ENCODE measurements at places on chromosomes 7 and 10. TPM values are rescaled to one million over a fixed set of nuclear protein-coding genes. Genes with fewer than 3 reads are reported as not detected.
A peak's percentile ranks its signal among the peaks of the same experiment; 100 is the strongest.

DDC gene
- not detected for total RNA-seq

DMBT1 gene
- total RNA-seq = 0.42 TPM

DNA sequence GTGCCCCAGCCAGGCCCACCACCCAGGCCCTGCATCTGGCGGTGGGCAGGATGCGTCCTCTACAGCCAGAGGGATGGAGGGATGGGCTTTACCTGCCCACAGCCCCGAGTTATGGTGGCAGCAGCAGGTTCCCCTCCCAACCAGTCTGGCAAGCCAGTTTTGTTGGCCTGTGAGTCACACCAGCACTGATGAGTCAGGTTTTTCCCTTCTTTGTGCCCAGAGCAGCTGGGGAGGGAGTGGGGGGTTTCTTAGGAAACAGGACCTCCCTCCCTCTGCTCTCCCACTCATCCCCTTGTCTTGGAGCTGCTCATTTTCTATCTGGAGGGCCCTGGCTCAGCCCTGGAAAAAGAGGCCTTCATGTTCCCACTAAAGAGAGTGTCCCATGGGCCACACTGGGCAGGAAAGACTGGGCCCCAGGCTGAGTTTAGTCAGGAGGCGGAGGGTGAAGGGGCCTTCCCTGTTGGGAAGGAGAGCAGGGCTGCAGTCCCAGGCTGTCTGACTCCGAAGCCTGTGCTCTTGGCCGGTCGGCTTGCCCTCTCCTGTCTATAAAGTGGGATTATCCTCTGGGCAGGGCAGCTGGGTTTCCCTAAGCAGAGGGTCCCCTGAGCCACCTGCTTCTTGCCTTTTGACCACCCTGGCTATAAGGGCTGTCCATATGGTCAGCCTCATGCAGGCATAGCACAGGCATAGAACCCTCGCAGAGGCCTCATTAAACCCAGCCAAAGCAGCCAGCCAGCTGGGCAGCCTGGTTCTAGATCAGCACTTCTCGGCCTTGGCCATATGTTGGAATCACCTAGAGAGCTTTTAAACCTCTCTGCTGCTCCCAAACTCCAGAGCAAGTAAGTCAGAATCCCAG, 30.2 kb upstream of the ANKRD2 start:
- DNase-seq = peak; percentile 27

GRCh38 chr7:8433477-8434289, at the start of gene NXPH1:
TSS of gene NXPH1 (plus strand) at chr7:8433609.
- no peak for DNase-seq

GRCh38 chr10:49023752-49024151, 84.1 kb upstream of the LRRC18 start:
- DNase-seq = no peak

- DNase-seq = no peak
Measured at GRCh38 chr10:59905731-59906416, 482 bp downstream of the CCDC6 start.

DNA sequence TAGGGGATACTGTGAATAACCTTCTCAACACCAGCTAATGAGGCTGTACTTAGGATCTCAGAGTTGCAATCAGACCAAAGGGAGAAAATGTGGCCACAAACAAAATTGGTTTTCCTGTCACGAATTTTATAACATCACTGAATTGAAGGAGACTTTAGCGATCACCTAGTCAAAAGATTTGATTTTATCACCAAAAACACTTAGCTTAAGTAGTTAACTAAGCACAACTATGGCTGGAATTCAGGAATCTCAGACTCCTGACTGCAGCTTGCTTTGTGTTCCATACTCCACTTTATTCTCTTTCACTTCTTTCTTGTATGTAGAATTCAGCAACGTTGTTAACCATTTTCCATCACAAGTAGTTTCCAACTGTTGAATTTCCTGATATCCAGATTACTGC, 152.0 kb downstream of the SLC16A9 start:
- DNase-seq = no peak

- DNase-seq = no peak
Measured at GRCh38 chr7:51082096-51082840, 234.3 kb downstream of the COBL start.

- DNase-seq = no peak
Measured at GRCh38 chr7:44787041-44787440, 9.4 kb upstream of the PPIA start.

GRCh38 chr7:30709549-30709948, 27.3 kb upstream of the CRHR2 start:
- no peak for DNase-seq

GRCh38 chr10:133532871-133533270, 5.7 kb downstream of the CYP2E1 start:
- DNase-seq = no peak

DNA sequence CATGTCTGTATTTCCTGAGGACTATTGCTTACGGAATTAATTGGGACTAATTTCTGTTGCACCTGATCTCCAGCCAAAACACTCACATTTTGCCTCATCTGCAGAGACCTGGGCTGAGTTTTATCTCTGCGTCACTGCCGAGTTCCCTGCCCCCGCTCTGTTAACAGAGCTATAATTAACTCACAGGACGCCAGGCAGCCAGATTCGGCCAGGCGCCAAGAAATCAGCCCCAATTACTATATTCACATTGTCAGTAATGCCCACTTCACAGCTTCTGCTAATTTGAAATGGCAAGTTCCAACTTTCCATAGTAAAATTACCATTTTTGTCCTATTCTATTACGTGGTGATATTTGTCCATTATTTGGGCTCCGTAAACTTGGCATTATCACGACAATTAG, 130.5 kb downstream of the CUX1 start:
- DNase-seq = no peak

GRCh38 chr7:51067258-51067657, 249.4 kb downstream of the COBL start:
- no peak for DNase-seq

All from SK-MEL-5 (cell line).